Left lobe of liver (tissue), 2 donors: ENCODE measurements at places on chromosomes 5 and 9. TPM values are rescaled to one million over a fixed set of nuclear protein-coding genes. Genes with fewer than 3 reads are reported as not detected.

The GRXCR2 gene
- total RNA-seq = not detected

The PTPN3 gene
- total RNA-seq = 14.3 TPM

The C5orf15 gene
- 15.2 TPM for total RNA-seq

DNA sequence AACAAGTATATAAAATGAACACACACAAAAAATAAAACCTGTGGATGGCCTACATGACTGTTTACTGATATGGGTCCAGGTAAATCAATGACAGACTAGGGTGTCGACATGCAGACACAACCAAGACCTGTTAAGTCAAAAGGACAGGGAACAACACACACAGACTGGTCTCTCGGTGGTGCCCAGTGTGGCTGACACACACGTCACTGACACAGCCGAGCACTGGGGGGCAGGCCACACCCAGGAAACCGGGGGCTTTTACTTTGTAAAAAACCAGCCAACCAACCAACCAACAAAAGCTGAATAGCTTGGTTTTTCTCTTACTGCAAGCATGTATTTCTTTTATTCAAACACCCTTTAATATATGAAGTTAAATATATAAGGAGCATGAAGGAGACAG lies 5.0 kb downstream of the FAM163B start:
- DNase-seq = no peak

GRCh38 chr5:171355302-171355724 lies 32.3 kb upstream of the NPM1 start:
- no peak for DNase-seq

DNA sequence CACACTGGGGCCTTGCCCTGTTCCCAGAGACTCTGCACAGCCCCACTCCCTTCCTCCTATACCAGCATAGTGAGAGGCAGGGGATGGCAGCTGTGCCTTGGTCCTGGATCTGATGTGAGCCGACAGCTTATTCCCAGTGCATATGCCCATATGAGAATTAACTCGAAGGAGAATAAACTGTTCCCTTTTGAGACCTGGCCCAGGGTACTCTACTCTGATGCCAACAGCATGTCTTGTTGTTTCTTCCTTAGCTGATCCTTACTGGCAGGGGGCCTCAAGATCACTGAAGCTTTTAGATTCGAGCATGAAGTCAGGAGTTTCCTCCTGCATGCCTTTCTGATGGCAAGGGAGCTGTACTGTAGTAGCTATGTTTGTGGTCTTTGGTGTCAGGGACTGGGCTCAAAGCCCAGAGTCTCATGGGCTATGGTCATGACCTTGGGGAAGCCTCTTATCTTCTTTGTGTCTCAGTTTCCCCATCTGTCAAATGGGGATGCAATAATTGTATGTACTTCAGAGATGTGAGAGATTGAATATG lies 57.1 kb downstream of the DOCK2 start:
- no peak for DNase-seq

DNA sequence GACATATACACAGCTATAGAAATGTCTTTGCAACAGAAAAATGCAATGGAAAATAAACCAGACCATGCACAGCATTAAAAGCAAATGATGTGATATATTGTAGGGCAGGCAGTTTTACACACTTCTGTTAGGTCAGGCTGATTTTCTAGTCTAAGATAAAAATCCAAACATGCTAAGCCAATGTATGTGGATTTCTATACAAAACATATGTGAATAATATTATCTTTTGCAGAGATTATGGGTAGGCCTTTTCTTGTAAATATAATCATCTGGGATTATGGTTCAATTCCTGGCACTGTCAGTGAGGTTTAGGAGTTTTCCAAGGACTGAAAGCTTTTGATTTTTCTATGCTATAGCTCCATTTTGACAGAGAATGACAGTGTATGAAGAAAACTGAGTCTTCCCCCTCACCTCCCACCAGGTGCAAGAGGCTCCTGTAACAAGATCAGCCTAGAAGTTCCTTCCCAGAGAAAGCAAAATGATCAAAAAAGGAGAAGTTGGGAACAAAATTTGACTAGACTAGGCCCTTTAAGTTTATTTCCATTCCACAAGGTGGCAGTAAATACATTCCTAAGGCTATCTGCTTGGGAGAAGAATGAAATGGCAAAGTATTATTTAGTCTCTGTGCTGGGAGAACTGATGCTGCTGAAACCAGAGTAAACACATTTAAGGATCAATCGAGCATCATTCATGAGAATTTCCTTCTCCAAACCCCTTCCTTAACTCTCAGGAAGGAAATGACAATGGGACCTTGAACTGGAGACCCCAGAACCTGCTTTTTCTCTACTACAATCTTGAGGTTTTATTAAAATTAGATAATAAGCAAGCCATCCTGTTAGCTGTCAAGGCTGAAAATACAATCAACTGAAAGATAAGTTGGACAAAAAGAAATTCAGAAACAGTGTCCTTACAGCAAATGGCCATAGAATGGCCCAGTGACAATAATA lies 133.0 kb upstream of the TUT7 start:
- DNase-seq = no peak

GRCh38 chr5:82147860-82148573 lies 130.1 kb downstream of the RPS23 start:
- DNase-seq = peak; percentile 58

DNA sequence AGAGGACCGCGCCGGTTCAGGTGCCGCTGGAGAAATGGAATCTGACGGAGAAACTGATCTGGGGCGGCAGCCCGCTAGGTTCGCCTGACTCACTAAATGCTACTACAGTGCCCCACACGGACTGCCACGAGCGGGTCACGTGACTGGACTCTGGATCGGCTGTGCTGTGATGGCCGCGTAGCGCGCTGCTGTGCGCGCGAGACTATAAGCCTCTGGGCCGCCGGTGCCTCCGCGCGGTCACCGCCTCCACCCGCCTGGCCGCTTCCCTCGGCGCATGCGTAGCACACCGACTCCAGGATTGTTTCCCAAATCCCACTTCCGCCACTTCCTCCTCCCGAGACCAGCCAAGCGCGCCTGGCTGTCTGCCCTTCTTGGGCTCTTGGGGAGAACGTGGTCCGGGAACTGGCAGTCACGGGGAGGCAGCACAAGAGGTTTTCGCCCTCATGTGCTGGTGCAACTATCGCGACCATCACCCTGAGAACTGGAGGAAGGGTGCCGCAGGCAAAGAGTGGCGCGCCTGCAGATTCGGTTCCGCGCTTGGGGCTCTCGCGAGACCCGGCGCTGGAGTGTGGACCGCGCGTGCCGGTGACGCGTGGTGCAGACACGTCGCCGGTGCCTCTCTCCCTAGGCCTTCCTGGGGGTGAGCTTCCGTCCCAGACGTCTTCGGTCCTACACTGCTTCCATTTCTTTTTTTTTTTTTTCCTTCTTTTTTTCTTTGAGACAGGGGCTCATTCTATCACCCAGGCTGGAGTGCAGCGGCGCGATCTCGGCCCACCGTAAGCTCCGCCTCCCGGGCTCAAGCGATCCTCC lies 35.8 kb upstream of the GLDC start:
- peak; percentile 99 for DNase-seq

- no peak for DNase-seq
Observed at GRCh38 chr5:163395792-163396191, 41.6 kb upstream of the CCNG1 start.

DNA sequence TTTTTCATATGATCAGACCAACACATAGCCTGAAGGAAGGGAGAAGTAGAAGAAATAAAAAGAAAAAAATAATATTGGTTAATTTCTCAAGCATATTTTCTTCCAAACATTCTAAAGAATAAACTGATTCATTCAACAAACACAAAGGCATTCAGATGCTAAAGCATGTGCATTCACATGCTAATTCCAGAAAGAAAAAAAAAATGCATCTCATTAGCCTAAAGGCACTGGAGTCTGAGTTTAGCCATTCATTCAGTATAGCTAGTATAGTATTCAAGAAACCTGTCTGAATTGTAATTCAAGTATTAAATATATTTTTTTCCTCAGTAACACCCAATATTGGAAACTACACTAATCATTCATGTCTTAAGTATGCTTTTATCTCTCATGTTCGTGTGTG lies 61.0 kb upstream of the FER start:
- no peak for DNase-seq

- DNase-seq = no peak
Observed at GRCh38 chr9:14517154-14517906, 175.9 kb downstream of the ZDHHC21 start.
